ENCODE measurements at places on chromosomes 16 and 17.

GRCh38 chr16:46911038-46911437, 26.9 kb downstream of the GPT2 start:
- no peak for DNase-seq

GRCh38 chr17:6495450-6496115, 51.3 kb downstream of the PIMREG start:
- no peak for DNase-seq

- no peak for DNase-seq
Measured at GRCh38 chr16:27918755-27919154, 144.8 kb downstream of the GSG1L start.

GRCh38 chr16:49524216-49524946, 150.8 kb downstream of the C16orf78 start:
- no peak for DNase-seq

- DNase-seq: no peak
Measured at GRCh38 chr17:50290933-50291332, 16.7 kb downstream of the TMEM92 start.

GRCh38 chr17:77372444-77373298, 231.9 kb downstream of the SEC14L1 start:
- DNase-seq: peak; percentile 45

DNA sequence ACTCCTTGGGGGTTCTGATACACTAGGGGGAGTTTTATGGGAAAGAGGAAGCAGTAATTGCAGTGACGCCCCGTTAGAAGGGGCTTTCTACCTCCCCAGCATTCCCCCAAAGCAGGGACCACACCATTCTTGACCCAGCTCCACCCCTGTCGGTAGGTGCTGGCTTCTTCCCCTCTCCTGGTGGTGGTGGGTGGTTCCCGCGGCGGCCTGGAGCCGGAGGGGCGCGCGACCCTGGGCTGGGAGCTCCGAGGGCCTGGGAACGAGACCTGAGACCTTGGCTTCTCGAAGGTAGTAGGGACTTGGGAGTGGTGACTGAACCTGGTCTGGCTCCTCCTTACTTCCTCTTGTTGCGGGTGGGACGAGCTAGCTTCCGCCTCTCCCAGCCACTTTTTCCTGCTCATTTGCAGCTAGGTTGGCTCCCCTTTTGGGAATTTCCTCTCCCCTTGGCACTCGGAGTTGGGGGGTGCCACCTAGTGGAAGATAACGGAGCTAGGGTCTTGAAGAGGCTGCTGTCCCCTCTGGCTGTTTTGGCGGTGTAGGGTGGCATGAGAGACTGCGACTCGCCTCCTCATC, 438 bp downstream of the GRN start:
- DNase-seq: no peak
